Bronchial epithelial cell (primary cell): ENCODE measurements at places on chromosomes 1 and 21.

GRCh38 chr1:42940851-42941639 is 17.6 kb downstream of the SLC2A1 start:
- peak; percentile 93 for DNase-seq

DNA sequence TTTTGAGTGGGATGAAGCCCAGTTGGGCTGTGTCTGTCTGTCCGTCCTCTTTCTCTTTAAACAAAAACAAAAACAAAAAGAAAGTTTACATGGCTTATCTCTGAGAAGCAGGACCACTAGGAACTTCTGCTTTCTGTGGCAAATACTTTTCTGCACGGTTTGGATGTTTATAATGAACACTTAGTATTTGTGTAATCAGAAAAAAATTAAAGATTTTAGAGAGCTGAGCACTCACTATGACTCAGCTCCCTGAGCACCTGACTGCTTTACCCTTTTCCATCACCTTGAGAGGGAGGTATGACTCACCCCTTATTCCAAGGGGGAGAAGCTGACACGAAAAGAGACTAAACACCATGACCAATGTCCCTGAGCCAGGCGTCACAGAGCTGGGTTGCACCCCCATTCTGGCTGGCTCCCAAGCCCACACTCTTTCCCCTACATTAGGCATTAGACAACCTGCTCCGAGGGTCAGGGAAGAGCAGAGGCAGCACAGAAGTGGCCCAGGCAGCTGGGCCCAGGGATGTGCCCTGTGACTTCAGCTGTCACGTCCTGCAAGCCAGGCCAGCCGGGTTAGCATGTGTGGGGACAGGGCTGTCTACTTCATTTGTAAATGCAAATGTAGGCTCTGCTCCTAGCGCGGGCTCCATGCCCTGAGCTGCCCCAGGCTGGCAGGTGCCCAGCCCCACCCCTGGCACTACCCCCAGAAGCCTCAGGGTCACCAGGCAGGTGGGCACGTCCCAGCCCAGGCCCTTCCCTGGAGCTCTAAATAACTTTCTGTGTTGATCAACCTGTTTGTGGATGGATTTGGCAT is 30.4 kb downstream of the RAP1GAP start:
- DNase-seq, result peak; percentile 90

DNA sequence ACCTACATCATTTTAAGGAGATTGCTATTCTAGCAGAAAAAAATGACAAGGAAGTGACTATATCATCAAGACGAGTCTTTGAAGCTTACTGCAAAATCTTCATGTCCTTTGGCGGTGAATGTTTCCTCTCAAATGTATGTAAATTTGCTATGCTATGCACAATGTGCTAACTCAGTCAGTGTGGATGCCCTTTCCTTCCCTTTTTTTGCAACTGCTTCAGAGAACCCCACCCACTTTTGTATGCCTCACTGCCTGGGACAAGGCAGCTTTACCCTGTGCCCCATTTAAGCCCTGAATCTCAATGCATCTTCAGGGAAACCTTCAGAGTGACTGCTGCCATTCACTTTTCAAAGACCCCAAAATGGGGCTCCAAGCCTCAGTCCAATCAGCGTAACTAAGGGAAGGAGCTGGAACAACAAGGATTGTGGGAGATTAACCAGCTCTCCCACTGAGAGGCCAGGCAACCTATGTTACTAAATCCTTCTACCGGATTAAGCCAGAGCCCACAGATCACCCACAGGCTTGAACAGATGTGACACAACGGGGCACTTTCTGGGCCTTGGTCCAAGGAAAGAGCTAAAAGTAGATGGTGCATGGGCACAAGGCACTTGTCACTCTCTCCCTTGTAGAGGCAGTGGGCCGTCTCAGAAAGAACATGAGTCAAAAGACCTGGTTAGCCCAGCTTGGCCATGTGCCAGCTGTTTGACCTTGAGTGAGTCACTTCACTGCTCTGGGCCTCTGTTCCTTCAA is 154.4 kb downstream of the PLPP3 start:
- peak; percentile 49 for DNase-seq

GRCh38 chr1:199489594-199489993 is 537.9 kb upstream of the NR5A2 start:
- DNase-seq, result no peak

DNA sequence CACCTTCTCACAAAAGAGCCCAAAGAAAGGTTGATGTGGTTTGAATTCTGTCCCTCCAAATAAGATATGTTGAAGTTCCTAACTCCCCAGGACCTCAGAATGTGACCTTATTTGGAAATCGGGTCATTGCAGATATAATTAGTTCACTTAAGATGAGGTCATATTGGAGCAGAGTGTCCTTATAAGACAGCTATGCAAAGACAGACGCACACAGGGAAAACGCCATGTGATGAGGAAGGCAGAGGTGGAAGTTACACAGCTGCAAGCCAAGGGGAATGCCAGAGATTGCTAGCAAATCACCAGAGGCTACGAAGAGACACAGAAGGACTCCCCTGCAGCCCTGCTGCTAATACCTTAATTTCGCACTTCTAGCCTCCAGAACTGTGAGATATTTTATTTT is 5.2 kb upstream of the ABCB10 start:
- DNase-seq, result peak; percentile 16

- peak; percentile 73 for DNase-seq
These were observed at the start of gene CDC42BPA for GRCh38 chr1:227318016-227318852. TSS of gene CDC42BPA (minus strand) at chr1:227318492. CDS start at chr1:227317182, 1,310 bp downstream.

DNA sequence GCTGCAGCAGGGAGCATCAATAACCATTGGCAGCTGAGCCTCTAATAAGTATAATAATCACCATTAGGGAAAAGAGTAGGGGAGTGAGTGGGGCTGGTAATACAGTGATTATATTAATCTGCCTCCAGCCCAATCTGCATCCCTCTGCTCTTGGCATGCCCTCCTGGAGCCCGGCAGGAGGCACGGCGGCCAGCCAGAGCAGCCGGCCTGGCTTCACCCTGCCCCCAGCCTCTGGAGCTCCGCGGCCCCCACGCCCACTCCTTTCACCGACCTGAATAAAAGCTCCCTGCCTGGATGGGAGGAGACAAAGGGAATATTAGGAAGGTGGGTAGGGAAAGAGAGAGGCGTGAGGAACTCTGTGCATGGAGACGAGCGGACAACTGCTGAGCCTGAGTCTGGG is 28.3 kb downstream of the OPTC start:
- DNase-seq, result no peak

- DNase-seq, result no peak
These were observed 200.8 kb downstream of the HUNK start for GRCh38 chr21:32073593-32073992.

DNA sequence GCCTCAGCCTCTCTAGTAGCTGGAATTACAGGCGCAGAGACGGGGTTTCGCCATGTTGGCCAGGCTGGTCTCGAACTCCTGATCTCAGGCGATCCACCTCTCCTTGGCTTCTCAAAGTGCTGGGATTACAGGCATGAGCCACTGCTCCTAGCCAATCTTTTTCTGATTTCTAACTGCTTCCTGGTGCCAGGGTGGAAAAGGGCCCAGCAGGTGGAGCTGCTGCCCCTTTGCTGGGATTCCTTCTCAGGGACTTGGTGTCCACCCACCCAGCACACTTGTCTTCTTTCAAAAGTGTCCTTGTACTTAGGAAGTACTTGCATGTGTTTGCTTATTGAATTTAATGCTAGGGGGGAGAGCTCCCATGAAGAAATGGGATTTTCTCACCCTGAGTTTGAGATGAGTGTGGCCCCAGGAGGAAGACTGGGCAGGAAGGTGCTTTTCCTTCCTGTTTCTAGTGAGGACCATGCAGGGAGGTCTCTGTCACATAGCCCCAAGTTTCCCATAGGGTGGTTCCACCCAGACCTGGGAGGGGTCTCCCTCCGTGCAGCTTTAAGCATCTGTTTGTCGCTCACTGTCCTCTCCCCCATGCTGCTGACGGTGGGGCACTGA is 14.2 kb downstream of the UTP11 start:
- DNase-seq, result peak; percentile 79

DNA sequence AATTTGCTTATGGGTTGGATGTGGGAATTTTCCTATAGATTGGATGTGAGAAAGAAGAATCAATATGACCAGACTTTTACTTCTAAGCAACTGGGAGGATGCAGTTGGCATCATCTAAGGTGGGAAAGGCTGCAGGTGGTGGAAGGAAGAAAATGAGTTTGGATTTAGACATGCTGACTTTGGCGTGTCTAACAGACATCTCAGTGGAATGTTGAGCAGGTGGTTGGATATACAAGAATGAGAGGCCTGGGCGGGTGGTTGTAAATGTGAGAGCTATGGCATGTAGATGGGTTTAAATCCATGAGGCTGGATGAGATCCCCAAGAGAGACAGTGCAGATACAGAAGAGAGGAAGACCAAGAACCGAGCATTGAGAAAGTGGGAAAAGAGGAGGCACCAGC is 10.5 kb downstream of the ADORA1 start:
- no peak for DNase-seq

- no peak for DNase-seq
These were observed 98.2 kb downstream of the PGBD5 start for GRCh38 chr1:230327892-230328284.

DNA sequence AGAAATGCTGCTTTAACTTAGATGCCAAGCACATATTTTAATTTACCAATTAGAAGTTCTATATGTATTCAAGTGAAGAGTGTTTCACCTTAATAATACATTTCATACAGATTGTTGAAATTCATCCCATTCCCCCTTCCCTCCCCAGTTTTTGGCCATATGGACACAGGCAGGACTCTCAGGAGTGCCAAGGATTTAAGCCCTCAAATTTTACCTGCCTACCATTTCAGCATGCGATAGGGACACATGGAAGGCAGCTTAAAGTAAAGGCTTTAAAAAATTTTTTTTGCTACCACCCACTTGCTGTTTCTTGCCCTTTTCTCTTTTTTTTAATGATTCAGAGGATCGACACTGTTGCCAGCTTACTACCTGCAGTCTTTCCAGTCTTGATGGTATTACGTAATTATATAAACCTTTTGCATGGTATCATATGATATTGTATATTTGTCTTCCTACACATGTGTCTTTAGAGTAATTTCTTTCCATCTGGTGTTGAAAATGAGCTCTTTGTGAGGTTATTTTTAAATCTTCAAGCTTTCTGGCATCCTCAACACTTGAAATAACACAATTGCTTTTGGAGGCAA is 7.0 kb downstream of the EPB41 start:
- DNase-seq, result peak; percentile 61

- DNase-seq, result no peak
These were observed 588.4 kb downstream of the PTPRU start for GRCh38 chr1:29824511-29825273.

DNA sequence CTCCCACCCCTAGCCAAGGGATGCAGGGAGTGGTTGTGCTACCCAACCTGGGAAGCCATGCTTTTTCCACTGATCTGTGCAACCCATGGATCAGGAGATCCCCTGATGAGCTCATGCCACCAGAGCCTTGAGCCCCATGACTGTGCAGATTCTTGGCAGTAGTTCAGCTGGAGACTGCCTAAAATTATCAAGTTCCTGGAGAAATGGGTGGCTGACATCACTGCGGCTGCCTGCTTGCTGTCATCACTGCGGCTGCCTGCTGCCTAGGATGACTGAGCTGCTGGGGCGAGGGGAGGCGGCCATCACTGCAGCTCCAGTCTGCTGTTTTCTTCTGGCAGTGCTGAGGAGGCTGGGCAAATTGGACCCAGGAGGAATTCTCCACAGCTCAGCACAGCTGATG is 159.2 kb downstream of the AGBL4 start:
- DNase-seq, result no peak

DNA sequence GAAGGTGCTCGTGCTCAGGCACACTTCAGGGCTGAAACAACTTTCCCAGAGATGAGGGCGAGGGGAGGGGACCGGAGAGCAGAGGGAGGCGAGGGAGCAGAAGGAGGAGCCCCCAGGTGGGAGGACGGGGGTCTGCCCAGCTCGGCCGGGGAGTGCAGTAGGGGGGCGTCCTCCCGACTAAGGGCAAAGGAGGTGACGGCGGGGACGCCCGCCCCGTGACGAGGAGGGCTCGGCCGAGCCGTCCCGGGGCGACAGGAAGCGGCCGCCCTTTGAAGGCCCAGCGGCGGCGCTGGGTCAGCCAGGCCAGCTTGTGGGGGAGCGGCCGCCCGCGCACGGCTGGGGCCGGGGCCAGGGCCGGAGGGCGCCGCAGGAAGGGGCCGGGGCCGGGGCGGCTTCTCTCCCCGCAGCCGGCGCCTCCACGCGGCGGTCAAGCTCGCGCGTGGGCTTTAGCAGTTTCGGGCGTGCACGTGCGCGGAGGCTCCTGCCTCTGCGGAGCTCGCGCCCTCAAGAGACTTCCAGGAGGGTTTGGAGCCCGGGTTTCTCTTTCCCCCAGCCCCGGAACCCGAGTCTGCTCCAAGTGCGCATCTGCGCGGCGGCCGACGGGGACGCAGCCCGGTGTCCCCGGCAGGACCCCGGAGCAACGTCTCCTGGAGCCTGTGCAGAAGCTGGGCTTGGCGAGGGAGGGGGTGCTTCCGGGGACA is 100.8 kb upstream of the SLC45A1 start:
- DNase-seq, result no peak

- peak; percentile 21 for DNase-seq
These were observed 9.4 kb downstream of the SLC25A44 start for GRCh38 chr1:156203331-156203730.

GRCh38 chr1:230797376-230797920 is 50.3 kb downstream of the CAPN9 start:
- no peak for DNase-seq

DNA sequence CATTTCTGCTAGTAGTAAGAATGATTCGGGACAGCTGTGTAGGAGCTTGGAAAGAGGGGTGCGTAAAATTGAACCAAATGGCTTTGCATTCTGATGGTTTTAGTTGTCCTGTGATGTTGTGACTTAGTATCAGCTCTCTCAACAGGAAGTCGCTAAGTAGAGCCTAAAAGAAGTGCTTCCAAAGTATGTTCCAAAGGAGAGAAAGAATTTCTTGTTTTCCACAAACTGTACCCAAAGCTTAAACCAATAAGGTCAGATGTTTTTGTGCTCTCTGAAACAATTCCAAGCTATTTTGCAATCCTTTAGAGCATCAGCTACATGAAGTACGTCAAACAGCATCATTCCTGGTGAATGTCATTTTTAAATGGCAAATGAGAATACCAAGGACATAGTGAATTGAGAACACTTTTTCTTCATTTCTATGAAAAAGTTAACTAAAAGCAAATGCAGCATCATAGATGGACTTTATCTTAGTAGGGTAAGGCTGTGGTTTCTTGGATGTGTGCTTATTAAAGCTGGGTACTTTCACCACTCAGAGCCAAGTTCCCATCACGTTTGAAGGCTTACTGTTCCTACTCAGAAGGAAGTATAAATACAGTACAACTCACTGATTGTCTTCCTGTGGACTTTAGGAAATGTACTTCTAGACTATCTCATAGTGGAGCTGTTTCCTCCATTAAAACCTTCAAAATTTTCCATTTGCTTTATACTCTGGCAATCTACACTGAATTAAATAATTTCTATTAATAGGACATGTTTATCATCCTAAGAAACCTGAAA is 148.6 kb downstream of the C1orf21 start:
- DNase-seq, result no peak

- DNase-seq, result peak; percentile 80
These were observed 1.3 kb upstream of the ZP4 start for GRCh38 chr1:237891979-237892378.

GRCh38 chr21:43343992-43344886 is 82.7 kb downstream of the SIK1 start:
- DNase-seq, result peak; percentile 57
